ENCODE measurements at places on chromosomes 3 and 15.

DNA sequence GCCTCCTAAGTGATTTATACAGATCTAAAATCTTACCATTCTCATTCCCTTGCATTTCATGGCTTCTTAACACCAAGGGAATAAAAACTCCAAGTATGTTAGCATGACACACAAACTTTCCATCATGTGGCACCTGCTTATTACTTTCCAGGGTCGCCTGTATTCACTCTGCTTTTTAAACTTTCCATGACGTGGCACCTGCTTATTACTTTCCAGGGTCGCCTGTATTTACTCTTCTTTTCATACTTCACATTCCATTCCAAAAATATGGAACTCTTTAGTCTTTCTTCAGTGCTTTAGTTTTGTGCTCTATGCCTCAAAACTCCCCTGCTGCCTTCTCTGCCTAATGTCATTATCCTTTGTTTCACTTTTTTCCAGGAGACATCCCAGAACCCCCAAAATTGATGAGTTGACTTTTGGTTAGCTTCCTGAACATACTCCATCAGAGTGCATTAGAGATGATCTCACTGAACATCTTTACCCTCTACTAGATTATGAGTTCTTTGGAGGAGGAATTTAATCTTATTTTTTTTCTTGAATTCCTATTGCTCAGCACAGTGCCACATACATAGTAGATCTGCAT, 47.0 kb downstream of the CALML4 start:
- no peak for DNase-seq

- DNase-seq, result no peak
Observed at GRCh38 chr3:151121016-151121415, 35.6 kb downstream of the MED12L start.

GRCh38 chr3:124209426-124209825, 217.5 kb upstream of the ROPN1 start:
- DNase-seq, result no peak

DNA sequence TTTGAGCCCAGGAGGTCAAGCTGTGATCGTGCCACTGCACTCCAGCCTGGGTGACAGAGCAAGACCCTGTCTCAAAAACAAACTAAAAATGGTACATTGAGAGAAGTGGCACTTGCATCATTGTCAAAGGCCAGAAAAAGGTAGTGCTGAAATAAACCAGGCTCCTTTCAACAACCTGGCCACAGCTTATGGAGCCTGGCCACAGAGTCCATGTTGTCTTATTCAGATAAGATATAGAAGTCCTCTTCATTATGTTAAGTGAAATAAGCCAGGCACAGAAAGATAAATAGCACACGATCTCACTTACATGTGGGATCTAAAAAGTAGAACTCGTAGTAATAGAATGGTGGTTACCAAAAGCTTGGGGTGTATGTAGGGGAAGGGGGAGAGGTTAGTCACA, 34.8 kb downstream of the EMC4 start:
- no peak for DNase-seq

DNA sequence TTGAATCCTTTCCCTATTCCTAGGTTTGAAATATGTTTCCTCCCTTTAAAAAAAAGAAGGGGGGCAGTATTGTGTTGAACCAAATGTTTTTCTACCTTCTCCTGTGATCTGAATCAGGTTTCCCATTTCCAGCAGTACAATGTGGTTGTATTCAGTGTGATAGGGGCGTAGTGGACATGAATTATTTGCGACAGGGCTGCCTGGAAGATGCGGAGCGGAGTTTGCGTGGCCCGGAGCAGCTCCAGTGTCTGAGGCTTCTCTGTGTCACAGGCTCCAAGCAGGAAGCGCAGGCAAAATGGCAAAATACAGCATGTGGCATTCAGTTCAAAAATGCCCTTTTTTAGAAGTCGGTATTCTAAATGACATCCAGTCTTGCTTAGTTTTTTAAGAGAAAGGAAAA, 154.4 kb downstream of the PGPEP1L start:
- DNase-seq, result peak; percentile 33

DNA sequence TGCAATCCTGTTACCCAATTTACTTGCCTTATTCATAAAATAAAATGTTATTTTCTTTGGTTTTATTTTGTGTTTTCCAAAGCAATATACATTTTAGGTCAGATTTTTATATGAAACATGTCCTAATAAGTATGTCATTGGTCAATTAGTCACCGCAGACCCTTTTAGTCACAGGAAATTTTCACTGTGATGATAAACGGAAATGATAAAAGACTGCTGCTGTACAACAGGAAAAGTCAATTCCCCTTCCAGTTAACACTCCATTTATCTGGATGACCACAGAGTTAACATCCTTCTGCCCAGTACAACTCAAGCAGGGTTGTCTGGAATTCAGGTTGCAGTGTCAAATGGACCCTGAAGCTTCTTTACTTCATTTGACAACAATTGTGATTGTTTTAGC, 175.2 kb downstream of the LSAMP start:
- no peak for DNase-seq

- no peak for DNase-seq
Observed at GRCh38 chr3:34377961-34378360, 579.5 kb downstream of the PDCD6IP start.
